ENCODE measurements at places on chromosomes 2 and 18. TPM values are rescaled to one million over a fixed set of nuclear protein-coding genes. Genes with fewer than 3 reads are reported as not detected.

Gene AQP12B
- not detected for total RNA-seq

Gene TFCP2L1
- not detected for total RNA-seq

Gene CPLX4
- total RNA-seq: not detected

Gene UNC80
- total RNA-seq: not detected

Gene KCNJ3
- not detected for total RNA-seq

Gene ANKRD30BL
- not detected for total RNA-seq

Gene ANKRD53
- 0.50 TPM for total RNA-seq

Gene KCNJ13
- total RNA-seq: not detected

Gene PROM2
- under 0.01 TPM for total RNA-seq

Gene GAREM1
- 1.9 TPM for total RNA-seq

Gene EIF5B
- total RNA-seq: 50.8 TPM
